ENCODE measurements at places on chromosomes 12 and 14.

DNA sequence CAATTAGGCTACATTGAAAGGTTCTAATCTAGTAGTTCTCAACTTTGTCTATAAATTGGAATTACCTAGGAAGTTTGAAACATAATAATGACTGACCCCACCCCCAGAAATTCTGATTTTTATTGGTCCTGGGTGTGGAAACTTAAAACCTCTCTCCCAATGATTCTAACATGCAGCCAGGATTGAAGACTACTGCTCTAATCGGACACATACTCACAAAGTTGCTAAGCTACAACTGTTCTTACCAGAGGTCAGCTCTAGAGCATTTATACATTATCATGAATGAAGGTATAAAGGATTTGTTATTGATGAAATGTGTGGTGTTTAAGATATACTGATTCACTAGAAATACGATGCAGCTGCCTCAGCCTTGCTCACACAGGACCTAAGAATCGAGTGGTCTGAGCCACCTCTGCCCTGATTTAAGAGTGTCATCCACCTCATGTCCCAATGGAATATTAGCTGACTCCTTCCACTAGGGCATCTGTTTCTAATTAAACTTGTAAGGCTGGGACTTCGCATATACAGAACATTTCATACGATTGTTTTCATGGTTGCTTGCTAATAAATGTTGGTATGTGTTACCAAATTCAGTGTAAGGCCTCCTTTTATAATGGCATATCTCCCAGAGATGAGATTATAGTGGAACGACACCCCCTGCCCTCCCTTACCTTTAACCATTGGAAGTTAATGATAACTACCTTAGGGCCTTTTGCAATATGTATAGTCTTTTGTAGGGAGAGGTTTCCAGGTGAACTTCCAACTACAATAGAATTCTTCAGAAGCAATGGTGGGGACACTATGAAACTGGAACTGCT is 410.8 kb upstream of the PDE3A start:
- no peak for DNase-seq

DNA sequence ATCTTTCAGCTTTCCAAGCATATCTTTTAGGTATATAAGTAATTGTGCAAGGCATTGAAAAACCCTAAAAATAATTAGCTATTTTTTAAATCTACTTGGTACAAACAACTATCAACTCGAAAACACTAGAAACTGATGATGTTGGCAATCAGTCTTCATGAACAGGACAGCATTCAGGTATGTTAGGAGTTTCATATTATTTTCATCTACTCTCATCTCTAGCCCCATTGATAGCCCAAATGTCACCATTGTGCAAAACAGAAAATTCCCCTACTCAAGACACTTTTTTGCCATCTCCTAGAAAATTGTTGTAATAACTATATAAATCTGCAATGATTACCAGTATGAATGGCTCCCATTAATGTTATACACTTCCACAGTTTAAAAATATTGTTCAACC is 144.5 kb upstream of the KRAS start:
- DNase-seq: no peak

- no peak for DNase-seq
These were observed 40.1 kb upstream of the DCN start for GRCh38 chr12:91222746-91223145.

DNA sequence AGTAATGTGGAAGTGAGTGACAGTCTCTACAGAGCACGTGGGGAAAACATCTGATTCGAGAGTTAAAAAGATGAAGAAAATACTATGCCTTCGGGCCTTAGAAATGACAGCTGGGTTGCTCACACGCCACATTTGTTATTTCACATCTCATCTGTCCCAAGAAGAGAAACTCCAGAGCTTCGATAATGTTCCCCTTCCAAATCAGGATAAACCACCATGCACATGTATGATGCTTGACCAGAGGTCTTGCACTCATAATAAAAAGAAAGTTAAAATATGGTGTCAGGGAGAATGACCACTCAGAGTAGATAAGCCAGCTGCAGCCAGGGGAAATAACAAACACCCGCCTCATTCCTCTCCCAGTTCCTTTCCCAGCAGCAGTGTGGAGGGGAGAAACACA is 34.6 kb downstream of the NIN start:
- no peak for DNase-seq

- no peak for DNase-seq
These were observed 96.2 kb upstream of the HSPB8 start for GRCh38 chr12:119082496-119082895.

GRCh38 chr14:60652674-60653651 is 3.7 kb upstream of the SIX1 start:
- no peak for DNase-seq

Measured in NCI-H2227 treated with DMSO at 0.1 percent for 48 hours (cell line).